Mucosa of descending colon (tissue), 3 donors: ENCODE measurements at places on chromosomes 16 and 17. TPM values are rescaled to one million over a fixed set of nuclear protein-coding genes. Genes with fewer than 3 reads are reported as not detected.

PCTP gene
- 41.2 TPM for total RNA-seq

DLX4 gene
- total RNA-seq = 0.60 TPM

ASGR1 gene
- total RNA-seq = 0.35 TPM

CCL4 gene
- 4.1 TPM for total RNA-seq

TELO2 gene
- 32.2 TPM for total RNA-seq

CD300H gene
- total RNA-seq = not detected

IL21R gene
- 1.4 TPM for total RNA-seq

CPNE7 gene
- 2.0 TPM for total RNA-seq

GPR142 gene
- total RNA-seq = not detected

C16orf96 gene
- total RNA-seq = not detected

RDM1 gene
- 3.1 TPM for total RNA-seq

TP53TG3D gene
- total RNA-seq = not detected

CLEC3A gene
- not detected for total RNA-seq

ICAM2 gene
- 14.2 TPM for total RNA-seq

C16orf86 gene
- total RNA-seq = 1.2 TPM

JPH3 gene
- 0.17 TPM for total RNA-seq

SLC5A11 gene
- total RNA-seq = 0.63 TPM

WNT9B gene
- total RNA-seq = not detected

GNPTG gene
- total RNA-seq = 57.3 TPM

MT1F gene
- total RNA-seq = 35.5 TPM

CRYBA1 gene
- not detected for total RNA-seq

ZNF652 gene
- total RNA-seq = 44.4 TPM

TNFRSF13B gene
- total RNA-seq = 1.4 TPM

PHOSPHO1 gene
- 0.25 TPM for total RNA-seq

TRAF7 gene
- 94.0 TPM for total RNA-seq

PRAC2 gene
- 6.6 TPM for total RNA-seq

ZG16 gene
- 551 TPM for total RNA-seq

MYL4 gene
- 0.49 TPM for total RNA-seq

PALB2 gene
- 12.7 TPM for total RNA-seq

KCTD19 gene
- not detected for total RNA-seq
